ENCODE measurements at places on chromosomes 16 and 17. TPM values are rescaled to one million over a fixed set of nuclear protein-coding genes. Genes with fewer than 3 reads are reported as not detected.

DNA sequence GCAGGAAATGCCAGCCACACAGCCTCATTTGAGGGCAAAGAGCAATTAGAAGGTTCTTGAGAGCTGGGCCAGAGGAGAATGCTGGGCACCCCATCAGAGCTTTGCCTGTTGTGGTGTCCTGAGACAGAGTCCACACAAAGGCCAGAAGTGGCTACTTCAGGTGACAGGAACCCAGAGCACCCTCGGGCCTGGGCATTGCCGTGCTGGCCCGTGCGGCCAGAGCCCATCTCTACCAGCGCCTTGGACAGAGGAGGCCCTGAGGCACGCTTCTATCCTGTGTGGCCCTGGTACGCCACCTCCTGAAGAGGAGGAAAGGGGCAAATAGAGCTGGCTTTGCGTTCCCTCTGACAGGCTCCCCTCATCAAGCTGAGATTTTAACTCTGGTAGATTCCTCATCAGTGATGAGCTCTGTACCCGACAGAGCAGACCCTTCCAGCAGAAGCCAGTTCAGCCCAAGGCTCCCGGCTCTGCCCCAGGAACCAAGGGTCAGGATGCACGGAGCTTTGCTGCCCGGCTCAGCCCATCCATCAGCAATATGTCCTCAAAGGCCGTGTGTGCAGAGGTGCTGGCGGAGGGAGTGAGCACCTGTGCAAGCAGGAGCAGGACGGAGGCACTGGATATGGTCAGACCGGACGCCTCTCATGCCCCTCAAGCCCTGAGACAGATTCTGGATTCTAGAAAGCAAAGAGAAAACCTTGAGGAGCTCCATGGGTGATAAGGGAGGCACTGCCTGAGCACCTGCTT, 3.4 kb upstream of the RASD1 start:
- DNase-seq = peak; percentile 3

DNA sequence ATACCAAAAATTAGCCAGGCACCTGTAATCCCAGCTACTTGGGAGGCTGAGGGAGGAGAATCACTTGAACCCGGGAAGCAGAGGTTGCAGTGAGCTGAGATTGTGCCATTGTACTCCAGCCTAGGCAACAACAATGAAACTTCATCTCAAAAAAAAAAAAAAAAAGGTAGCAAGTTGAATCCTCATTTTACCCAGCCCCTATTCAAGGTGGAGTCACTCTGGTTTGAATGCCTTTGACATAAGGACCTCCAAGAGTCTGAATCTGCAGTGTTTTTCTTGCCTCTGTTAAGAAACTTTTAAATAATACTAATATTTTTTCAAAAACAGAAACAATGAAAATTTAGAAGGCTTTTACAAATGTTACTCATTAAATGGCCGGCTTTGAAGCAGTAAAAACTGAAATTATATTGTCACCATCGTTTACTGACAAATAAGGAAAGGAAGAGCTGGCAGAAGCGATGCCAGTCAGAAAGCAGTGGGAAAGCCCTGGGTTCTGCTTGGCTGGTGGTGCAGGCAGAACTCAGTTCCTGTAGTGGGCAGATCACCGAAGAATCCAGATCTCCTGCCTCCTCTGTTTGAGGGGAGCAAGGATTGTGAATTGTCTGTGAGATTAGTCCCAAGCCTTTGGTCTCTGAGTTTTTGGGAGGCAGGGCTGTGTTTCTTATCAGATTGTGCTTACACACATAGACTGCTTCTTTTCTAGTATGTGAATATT, 99.7 kb upstream of the HAS3 start:
- no peak for DNase-seq

GRCh38 chr16:3020247-3020603, at the start of gene TNFRSF12A:
TSS of gene TNFRSF12A (plus strand) at chr16:3020368. CDS start at chr16:3020398, 30 bp downstream.
- peak; percentile 96 for DNase-seq

DNA sequence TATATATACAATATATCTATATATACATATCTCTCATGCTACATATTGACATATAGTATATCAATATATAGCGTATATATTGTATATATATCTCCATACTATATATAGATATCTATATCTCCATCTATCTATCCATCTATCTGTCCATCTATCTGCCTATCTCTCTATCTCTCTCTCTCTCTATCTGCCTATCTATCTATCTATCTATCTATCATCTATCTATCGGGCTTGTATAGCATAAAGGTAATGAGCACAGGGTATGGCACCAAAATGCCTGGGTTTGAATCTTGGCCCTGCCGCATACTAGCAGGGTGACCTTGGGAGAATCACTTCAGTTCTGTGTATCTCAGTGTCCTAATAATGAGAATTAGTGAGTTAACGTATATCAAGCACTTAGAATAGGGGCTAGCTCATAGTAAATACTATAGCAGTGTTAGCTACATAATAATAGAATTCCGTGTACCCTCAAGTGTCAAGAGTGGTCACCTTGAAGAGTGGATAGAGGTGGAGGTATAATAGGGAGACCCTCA, 1.5 kb downstream of the ST6GALNAC1 start:
- no peak for DNase-seq

DNA sequence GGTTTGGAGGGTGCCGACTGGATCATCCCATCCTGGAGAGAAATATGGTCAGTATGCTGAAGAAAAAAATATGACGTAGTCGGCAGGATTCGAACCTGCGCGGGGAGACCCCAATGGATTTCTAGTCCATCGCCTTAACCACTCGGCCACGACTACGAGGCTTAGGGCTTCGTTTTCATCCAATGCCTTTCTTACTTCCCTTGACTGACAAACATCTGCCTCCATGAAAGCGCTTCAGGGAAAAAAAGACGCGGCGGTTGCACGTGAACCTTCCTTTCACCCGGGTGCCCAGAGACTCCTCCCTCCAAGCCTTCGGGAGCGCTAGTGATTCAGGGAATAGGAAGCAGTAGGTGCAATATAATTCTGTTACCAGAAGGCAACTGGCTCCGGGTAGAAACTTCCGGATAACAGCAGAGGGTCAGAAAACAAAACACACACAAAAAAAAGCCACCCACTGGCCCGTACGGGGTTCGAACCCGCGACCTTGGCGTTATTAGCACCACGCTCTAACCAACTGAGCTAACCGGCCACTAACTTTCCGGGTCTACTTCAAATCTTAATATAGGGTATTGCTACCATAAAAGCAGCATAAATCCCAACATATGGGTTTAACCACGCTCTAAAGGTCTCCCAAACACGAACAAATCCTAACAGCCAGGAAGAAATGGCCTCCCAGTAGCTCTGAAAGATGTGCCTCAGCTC, 16.3 kb upstream of the AURKB start:
- DNase-seq = peak; percentile 32

DNA sequence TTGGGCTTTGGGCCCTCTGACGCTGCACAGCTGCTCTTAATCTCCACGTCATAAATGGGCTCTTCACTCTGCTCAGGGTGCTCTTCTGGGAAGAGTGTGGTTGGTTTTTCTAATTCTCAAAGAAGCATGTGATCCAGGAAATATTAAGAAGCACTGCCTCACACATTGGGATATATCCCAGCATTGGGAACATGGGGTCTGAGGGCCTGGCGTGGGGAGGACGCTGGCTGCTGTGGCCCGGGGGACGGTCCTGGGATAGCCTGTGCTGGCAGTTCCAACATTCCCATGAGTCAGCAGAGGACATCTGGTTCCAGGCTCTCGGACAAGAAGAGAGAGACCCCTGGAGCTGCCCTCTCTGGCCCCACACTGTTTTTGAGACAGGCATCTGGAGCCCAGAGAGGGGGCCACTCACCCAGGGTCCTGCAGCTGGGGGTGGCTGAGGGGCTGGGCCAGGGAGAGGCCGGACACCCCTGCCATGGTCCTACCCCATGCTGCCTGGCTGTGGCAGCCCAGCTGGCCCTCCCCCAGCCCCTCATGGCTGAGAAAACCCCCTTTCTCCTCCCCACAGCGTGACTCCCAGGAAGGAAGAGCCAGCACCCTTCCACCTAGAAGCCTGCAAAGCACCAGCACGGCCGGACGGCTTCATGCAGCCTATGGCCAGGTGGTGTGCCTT, 58.8 kb downstream of the NT5M start:
- no peak for DNase-seq

DNA sequence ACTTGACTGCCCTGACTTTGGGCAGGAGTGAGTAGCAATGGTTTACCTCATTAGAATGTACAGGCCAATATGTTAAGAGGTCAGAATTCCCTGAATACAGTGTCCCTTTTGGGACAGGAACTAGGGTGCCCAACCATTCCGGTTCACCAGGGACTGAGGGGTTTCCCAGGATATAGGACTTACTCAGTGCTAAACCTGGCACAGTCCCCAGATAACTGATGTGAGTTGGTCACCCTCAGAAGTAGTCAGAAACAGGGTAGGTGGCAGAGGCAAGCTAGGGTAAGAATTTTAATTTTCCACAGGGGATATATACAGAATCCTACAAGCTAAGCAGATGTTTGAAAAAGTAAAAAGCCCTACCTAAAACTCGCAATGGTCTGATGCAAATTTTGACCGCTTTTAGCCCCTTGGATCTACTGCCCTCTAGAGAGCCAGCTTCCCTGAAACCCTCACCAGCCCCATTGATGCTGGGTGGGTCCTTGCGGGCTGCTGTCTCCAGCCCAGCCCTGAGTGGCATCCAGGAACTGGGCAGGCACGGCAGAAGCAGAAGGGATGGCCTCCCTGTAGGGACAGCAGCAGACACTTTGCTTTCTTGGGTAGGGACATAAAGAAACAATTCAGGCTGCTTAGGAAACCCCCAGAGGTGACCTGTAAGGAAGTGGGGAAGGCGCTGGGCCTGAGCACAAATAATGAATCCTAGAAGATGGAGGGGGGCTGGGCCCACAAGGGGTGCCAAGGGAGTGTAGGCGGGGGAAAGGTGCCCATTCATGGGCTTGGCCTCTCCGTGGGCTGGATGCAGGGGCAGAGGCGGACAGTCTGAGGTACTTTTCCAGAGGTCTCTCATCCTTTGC, 434.8 kb downstream of the SLC39A11 start:
- no peak for DNase-seq

DNA sequence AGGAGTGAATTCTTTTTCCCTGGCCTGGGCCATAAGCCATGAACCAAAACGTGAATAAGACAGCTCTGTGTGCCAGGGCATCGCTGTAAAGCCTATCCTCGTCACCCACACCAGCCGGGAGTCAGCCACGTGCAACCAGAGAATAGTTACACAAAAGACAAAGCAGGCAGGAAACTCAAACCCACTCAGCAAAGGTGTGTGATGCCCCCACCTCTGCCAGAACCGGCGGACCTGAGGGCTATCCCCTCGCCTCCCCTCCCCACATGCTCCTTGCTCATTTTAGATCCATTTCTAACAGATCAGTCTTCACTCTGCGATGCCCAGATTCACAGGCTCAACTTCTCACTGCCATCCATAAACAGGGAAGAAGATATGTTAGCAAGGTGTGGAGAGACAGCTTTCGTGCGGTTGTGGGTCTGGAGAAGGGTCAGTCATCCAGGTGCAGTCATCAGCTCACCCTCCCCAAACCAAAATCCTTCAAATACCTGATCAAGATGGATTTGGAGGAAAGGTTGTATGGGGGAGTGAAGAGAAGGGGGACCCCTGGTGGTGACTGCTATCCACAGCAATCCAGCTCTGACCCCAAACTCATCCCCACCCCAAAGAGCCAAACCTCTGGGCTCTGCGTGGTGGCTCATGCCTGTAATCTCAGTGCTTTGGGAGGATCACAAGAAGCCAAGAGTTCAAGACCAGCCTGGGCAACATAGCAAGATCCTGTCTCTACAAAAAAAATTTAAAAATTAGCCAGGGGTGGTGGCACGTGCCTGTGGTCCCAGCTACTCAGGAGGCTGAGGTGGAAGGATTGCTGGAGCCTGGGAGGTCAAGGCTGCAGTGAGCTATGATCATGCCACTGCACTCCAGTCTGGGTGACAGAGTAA, 219.2 kb downstream of the C16orf78 start:
- DNase-seq = peak; percentile 74

DNA sequence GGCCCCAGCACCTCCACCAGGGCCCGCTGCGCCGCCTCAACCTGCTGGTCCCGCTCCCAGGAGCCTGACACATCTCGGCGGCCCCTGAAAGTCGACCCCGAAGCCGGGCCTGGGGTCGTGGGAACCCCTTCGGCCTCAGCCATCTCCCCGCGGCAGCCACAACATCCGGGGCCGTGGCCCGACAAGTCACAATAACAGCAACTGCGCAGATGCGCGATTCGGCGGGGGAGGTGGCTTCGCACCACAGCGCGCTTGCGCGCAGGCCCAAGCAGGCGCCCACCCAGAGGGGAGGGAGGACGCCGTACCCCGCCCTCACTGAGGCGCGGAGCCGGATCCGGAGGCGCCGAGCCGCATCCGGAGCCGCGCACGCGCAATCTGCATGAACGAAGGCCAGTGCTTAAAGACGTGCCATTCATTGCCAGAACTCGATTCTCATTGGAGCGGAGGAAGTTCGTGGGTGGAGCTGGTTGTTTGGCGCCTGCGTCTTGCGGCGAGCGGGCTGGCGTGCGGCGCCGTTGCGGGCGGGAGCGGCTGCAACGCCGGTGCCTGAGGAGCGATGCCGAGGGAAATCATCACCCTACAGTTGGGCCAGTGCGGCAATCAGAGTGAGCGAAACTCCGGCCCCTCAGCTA, at the start of the genes RETREG3 and TUBG1:
TSS of gene RETREG3 (minus strand) at position 193 of the 632 bp plus-strand sequence. CDS start at position 143, 50 bp downstream.
TSS of gene TUBG1 (plus strand) at position 502 of the 632 bp plus-strand sequence. CDS start at position 557, 55 bp downstream.
- peak; percentile 99 for DNase-seq

GRCh38 chr17:82491533-82491932, 28.0 kb upstream of the FOXK2 start:
- DNase-seq = no peak

GRCh38 chr16:47069313-47069712, 74.4 kb downstream of the NETO2 start:
- DNase-seq = no peak

- DNase-seq = peak; percentile 59
Observed at GRCh38 chr16:29230671-29231096, 175.8 kb downstream of the NPIPB11 start.

GRCh38 chr16:57675741-57676551, 7.8 kb downstream of the ADGRG3 start:
- peak; percentile 41 for DNase-seq

- no peak for DNase-seq
Observed at GRCh38 chr17:32835291-32835761, 41.6 kb downstream of the MYO1D start.

DNA sequence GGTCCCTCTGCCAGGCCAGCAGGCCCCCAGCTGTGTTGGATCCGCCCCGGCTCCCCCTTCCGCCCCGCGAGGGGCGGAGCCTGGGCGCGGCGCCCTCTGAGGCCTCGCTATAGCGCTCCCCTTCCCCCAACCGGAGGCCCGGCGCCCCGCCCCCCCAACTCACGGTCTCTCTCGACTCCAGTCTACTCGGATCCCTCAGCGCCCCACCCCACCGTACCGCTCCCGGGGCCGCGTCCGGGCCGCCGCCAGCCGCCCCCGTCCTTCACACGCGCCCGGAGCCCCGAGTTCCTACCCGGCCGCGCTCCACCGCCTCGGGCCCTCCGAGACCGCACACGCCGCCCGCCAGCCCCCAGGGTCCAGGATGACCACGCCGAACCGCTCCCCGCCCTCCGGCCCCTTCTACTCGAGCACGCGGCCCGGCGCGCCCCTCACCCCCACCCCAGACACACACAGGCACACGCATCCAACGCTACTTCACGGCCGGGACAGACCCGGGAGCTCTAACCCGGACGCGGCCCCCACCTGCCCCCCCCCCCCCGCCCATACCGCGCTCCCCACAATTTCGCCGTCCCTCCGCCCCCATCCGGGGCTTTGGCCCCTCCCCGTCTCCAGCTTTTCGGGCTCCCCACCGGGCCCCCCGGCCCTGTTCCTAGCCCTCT, 1.4 kb downstream of the PHF23 start:
- peak; percentile 93 for DNase-seq

- DNase-seq = peak; percentile 38
Observed at GRCh38 chr16:85878875-85879274, 20.1 kb upstream of the IRF8 start.

The TPPP3 gene
- 5.8 TPM for total RNA-seq

The EPX gene
- total RNA-seq = not detected

The KRTAP2-1 gene
- total RNA-seq = not detected

The RHBDF1 gene
- total RNA-seq = 27.4 TPM

The PTGES3L gene
- total RNA-seq = not detected

The NPIPA7 gene
- total RNA-seq = 15.6 TPM

The WNT3 gene
- total RNA-seq = not detected

The CCL7 gene
- total RNA-seq = not detected

The KRT33B gene
- not detected for total RNA-seq

The KCNJ18 gene
- not detected for total RNA-seq
